Fibroblast of skin of scalp (primary cell): ENCODE measurements at places on chromosomes 16 and 17.
A peak's percentile ranks its signal among the peaks of the same experiment; 100 is the strongest.

- DNase-seq, result no peak
Observed at GRCh38 chr16:66553223-66553622, 847 bp downstream of the CKLF start.

DNA sequence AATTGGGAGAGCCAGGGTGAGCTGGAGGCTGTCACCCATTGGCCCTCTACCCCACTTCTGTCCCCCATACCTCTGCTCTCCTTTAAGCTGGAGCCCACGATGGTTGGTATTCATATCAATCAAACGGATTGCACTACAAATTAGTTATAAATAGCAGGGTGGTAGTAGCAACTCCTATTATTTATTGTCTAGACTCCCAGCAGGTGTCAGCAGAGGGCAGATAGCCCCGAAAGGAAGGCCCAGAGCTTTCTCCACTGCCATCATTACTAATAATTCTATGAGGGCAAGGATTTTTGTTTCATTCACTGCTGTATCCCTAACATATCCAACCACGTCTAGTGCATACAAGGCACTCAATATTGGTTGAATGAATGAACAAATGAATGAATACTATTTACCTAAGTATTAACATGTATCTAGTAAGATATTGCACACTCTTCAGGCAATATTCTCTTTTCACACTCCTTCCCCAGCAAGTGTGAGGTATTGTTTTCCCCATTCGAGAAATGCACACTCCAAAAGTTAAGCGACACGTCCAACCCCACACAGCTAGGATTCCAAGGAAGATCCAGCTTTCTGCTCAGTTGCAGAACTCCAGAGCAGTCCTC lies 6.3 kb downstream of the C17orf50 start:
- peak; percentile 53 for DNase-seq

DNA sequence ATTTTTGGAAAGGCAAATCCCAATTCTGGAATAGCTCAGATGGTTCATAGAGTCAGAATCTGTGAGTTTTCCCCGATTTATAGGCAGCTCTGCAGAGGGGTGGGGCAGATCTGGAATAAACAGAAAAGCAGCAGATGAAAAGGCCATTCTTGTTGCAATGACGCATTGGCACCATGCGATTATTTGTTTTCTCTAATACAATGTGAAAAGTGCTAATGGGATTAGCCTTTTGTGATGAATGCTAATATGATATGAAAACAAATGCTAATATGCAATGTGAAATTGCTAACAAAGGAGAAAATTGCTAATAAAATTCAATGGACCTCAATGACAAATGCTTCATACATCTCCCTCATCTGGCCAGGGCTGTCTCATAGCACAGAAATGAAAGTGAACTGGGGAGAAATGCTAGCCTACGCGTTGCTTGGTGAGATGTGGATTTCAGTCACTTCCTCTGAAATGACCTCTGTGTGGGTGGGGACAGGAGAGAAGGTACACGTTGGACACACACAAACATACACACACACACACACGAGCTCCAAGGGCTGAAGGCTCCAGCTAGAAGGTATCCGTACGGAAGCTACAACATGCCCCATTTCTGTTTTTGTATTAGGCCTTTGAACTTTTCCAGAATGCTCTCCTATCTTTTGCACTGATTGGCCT lies 394.5 kb downstream of the XYLT1 start:
- DNase-seq, result no peak

- DNase-seq, result peak; percentile 56
Observed at GRCh38 chr16:86567701-86568581, 1.3 kb downstream of the FOXC2 start.

GRCh38 chr17:82021900-82022309 lies 773 bp downstream of the CENPX start:
- DNase-seq, result no peak

GRCh38 chr17:55322453-55322985 lies 57.8 kb downstream of the HLF start:
- DNase-seq, result peak; percentile 1

DNA sequence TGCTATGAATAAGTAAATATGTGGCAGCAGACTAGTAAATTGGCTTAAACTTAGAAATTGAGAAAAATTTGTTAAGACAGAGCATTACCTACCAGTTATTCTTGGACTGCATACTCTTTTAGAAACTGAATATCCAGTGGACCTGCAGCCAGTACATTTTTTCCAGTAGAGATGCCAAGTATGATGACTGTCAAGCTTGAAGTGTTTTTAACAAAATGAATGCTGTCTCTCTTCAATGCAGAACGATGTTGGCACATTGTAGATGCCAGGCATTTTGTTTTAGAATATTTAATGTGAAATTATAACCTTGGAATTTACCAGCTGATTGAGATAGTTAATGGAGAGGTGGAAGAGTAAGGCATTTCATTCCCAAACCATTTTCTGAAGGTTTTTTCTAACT lies 52.5 kb downstream of the NFAT5 start:
- DNase-seq, result no peak

- DNase-seq, result no peak
Observed at GRCh38 chr17:46765453-46765852, 53.0 kb downstream of the WNT3 start.

GRCh38 chr16:27096375-27096774 lies 29.6 kb downstream of the C16orf82 start:
- no peak for DNase-seq

DNA sequence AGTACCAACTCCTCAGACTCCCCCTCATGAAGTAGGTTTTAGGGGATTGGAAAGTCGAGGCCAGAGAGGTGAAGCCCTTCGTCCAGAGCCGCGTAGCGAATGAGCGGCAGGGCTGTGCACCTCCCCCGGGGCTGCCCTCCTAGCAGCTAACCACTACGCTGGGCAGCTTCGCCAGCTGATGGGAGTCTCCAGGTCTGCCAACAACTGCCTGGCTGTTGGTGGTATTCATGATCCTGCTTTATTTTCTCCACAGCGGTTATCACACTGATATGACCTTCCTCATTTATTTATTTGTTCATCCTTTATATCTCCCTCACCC lies 773 bp upstream of the NETO2 start:
- DNase-seq, result no peak

GRCh38 chr17:69454051-69454450 lies 39.6 kb downstream of the MAP2K6 start:
- no peak for DNase-seq
